ENCODE measurements at places on chromosomes 7 and 10.

DNA sequence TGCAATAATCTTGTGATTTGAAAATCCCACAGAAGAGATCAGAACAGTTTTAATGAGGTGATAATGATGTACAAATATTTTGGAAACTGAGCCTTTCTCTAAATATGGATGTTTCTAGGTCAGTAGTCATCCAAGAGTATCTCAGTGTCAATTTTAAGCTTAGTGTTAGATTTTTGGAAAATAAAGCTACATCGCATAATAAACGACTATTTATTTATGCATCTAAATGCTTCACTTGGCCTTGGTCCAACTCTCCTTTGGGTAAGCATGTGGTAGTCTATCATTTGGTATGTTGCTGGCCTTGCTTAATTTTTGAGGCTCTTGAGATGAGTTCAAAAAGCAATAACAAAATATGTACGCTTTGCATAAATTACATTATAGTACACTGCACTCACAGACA lies 5.4 kb upstream of the PPP1R9A start:
- no peak for DNase-seq

DNA sequence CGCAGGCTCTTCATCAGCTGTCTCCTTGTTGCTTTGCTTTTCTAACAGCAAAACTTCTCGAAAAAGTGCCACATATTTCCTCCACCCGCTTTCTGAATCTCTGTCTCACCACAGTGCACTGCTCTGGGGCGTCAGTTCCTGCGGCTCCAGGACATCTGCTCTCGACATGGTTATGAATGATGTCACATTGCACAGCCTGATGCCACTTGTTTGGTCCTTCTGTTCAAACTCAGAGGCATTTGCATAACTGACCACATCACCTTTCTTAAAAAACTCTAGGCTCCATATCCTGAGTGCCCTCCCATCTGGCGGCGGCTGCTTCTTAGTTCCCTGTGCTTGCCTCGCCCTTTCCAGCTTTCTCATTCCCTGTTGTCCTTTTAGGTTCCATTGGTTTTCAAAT lies 469.3 kb upstream of the COBL start:
- DNase-seq: no peak

- no peak for DNase-seq
Observed at GRCh38 chr7:44962483-44963251, 16.1 kb downstream of the MYO1G start.

DNA sequence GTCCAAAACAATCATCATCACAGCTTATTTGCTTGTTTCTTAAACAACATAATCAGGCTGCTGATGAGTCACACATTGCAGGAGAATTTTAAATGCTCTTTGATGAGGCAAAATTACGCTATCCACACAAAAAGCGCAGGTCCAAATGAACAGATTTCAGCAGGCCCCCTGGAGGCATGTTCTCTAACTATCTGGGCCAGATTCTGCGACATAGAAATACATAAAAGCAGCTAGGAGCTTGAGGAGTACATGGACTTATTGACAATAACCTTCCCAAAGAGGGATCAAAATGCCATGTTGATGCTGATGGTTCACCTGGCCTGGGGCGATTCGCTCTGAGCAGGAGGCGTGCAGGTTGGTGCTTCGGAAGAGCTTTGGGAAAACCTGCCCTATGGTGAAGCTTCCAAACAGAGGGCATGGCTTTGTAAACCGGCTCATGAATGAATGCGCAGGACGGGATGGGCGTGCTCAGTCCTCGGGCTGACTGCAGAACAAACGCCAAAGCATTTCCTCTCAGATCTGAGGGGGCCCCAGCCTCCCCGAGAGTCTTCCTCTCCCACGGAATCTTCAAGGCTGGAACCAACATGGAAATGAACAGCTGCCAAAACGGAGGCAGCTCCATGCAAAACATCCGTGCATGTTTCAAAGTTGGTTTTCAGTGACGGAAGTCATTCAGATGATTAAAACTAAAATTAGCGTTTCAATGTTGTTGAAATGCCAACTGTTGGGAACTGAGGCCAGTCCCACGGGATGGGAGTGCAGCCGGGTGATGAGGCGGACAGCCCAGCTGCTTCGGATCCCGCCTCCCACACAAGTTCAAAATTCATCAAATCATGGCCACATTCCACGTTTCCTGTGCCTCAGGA lies 179.6 kb downstream of the TCERG1L start:
- DNase-seq: no peak

DNA sequence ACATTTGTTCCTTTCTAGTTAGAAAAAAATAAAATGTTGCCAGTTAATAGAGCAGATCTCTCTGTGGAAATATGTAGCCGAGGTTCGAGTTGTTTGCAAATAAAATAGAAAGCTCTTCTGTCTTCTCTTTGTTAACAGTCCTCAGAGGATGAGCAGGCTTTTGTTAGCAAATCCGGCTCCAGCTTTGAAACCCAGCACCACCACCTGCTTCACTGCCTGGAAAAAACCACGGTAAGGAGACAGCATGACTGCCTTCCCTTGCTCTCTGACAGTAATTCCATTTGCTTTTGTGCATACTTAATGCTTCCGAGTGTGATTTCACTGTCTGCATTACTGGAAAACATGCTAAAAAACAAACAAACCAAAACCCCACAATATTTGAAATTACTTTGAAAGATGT lies 115.6 kb downstream of the TSPAN12 start:
- no peak for DNase-seq

Measured in CD4-positive, alpha-beta T cell treated with Interleukin-4 for 4 hours (primary cell).